Activated CD8-positive, alpha-beta memory T cell treated with anti-CD3 and anti-CD28 coated beads, Interleukin-2, amount 50 U/mL, for 4 hours (primary cell): ENCODE measurements at places on chromosomes 6 and 20.

- DNase-seq = no peak
Observed at GRCh38 chr6:3405182-3405518, 51.7 kb downstream of the SLC22A23 start.

DNA sequence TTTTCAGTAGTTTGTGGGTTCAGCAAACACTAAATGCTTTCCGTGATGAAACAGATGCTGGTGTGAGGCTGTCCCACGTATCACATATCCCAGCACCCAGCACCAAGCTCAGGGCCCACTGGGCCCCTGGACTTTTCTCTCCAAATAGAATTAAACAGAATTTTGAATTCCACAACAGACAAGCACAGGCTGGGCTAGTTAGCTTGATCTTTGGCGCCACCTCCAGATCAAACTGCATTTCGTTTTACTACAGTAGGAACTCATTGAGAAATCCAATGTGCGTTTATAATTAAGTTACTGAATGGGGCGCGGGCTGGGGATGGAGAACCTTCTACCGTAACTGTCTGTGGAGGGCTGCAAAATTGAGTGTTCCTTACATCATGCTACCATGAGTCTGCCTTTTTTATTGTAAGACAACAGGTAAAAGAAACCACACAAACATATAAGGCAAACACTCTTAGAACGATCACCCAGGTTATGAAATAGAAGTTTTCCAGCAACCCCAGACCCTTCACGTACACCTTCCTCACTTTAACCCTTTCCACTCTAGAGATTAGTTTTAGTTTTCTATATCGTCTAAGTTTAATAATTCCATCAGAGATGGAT lies 107.8 kb downstream of the ZFP64 start:
- peak; percentile 39 for DNase-seq

GRCh38 chr20:4771004-4771403 lies 49.3 kb downstream of the PRND start:
- no peak for DNase-seq

- DNase-seq = no peak
Observed at GRCh38 chr6:21772884-21773575, 179.5 kb downstream of the SOX4 start.

DNA sequence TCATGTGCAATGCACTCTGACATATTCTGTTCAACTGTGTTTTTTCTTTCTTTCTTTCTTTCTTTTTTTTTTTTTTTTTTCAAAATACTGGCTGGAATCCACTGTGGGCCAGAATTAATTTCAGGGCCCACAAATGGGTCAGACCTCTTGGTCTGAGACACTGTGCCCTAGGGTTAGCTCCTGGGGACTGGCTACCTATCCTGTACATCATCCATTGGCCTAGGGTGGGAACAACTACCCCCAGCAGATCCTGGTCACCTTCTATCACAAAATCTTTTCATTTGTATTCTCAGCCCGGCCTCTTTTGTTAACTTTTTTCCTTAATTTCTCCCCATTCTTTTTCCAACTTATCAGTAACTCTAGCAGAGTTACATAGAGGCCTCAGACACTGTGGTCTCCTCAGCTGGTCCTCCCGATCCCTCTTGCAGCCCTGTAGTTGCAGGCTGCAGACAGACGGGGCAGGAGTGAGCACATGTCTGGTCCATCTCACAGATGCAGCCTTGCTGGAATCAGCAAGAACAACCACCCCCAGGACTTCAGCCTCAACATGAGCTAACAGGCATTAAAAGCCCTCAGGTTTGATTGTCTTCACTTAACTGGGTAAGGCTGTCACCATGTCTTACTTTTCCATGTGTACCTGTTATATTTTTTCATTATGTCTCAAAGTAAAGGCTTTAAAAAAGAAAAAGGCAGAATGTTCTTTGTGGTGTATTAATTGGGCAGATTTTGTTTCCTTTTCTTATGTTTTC lies 41.3 kb downstream of the TXLNB start:
- DNase-seq = peak; percentile 54

DNA sequence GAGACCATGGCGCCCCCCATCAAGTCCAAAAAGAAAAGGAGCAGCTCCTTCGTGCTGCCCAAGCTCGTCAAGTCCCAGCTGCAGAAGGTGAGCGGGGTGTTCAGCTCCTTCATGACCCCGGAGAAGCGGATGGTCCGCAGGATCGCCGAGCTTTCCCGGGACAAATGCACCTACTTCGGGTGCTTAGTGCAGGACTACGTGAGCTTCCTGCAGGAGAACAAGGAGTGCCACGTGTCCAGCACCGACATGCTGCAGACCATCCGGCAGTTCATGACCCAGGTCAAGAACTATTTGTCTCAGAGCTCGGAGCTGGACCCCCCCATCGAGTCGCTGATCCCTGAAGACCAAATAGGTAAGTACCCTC lies 41.7 kb upstream of the NAA20 start:
- no peak for DNase-seq

- no peak for DNase-seq
Observed at GRCh38 chr6:34066772-34067770, 78.8 kb downstream of the GRM4 start.

DNA sequence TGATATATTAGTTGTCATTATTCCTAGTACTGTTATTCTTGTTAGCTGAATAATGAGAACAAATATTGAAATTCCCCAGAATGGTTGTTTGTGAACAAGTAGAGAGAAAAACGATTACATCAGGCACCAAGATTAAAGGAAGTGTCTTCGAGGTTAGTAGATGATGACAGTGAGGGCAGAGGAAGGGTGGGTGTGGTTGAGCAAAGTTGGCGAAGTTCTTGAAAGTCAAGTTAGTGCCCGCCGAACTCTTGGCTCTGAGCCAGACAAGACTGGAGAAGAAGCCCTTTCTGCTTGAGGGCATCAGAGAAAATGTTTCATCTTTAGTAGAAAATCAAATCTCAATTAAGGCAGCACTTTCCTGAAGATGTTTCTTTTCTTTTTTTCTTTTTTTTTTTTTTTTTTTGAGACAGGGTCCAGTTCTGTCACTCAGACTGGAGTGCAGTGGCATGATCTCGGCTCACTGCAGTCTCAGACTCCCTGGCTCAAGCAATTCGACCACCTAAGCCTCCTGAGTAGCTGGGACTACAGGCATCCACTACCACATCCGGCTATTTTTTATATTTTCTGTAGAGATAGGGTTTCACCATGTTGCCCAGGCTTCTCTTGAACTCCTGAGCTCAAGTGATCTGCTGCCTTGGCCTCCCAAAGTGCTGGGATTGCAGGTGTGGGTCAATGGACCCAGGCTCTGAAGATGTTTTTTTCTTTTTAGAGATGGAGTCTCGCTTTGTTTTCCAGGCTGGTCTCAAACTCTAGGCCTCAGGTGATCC lies 77.1 kb downstream of the SGK1 start:
- peak; percentile 84 for DNase-seq

DNA sequence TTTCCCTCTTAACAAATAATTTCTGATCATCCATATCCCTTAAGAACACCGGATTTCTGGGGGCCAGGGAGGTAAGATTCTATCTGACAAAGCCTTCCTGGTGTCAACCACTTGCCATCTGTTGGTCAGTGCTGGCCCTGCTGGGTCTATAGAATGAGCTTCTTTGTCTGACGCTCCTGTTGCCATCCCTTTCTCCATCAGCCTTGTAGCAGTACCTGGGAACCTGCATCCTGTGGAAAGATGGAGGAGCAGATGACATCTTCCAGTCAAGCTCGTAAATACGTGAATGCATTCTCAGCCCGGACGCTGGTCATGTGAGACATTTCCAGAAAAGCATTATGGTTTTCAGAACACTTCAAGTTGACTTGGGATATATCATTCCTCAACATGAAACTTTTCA lies 36.6 kb downstream of the MYB start:
- no peak for DNase-seq

DNA sequence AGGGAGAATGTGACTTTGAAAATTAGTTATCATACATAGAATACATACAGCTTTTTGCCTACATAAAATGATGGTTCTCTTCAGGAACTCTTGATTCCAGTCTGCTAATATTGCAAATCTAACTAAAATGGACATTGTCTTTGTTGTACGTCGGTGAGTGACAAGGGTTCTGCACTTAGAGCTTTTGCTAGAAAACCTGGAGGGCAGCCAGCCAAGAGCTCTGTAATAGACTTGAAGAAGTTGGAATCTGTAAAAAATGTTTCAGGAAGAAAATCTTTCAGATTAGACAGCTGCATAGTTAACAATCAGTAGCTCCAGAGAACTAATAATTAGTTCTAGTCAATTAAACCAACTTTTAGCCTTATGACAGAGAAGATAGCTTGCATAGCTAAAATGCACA lies 138.3 kb downstream of the FLRT3 start:
- DNase-seq = no peak

DNA sequence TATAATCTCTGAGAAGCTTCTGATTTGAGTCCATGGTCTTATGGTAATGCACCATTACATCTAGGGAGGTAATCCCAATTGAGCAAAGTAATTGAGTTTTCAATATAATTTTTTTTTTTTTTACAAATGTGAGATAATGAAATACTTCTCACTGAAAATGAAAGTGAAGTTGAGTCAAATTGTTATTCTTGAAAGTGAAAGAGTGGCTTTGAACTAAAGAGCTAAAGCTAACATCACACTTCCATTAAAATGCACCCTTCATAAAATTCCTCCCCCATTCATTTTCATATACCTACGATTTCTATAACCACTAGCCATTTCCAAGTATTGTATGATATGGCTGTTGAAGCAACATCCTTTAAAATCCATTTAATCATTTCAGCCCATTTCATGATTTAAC lies 149.1 kb upstream of the IMPG1 start:
- DNase-seq = no peak

DNA sequence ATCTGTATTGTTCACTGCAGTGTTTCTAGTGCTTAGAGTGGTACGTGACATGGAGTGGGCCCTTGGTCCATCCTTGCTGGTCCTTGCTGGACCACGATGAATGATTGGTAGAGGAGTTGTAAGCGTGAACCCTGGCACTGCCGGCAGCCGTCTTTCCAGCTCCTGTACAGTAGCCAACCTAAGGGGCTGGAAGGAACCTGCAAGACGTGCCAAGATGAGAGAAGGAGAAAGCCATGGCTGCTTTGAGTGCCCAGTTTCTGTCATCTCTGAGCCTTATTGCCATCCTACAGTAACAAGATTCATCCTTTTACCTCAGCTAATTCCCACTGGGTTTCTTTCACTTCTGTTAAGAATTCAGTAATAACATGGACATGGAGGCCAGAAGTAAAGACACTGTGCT lies 5.9 kb downstream of the DHX35 start:
- no peak for DNase-seq
